SJSA1 (cell line): ENCODE measurements at places on chromosomes 7 and 10.
A peak's percentile ranks its signal among the peaks of the same experiment; 100 is the strongest.

DNA sequence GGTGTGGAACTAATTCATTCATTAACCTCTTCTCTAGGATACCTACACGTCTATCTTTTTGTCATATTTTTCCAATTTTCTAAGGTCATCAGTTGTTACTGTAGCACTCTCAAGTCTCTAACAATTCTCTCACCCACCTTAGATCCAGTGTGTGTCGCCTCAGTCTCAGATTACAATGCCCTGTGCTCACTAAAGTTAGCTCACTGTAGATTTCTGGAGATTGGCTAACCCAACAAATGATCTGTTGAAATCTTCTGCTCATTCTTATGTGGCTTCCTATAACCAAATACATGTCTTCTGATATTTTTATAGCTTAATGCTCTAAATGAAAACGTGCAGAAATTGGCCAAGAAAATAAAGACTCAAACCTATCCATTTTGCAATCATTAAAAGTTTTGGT lies 142.6 kb downstream of the SLC25A13 start:
- DNase-seq: no peak

DNA sequence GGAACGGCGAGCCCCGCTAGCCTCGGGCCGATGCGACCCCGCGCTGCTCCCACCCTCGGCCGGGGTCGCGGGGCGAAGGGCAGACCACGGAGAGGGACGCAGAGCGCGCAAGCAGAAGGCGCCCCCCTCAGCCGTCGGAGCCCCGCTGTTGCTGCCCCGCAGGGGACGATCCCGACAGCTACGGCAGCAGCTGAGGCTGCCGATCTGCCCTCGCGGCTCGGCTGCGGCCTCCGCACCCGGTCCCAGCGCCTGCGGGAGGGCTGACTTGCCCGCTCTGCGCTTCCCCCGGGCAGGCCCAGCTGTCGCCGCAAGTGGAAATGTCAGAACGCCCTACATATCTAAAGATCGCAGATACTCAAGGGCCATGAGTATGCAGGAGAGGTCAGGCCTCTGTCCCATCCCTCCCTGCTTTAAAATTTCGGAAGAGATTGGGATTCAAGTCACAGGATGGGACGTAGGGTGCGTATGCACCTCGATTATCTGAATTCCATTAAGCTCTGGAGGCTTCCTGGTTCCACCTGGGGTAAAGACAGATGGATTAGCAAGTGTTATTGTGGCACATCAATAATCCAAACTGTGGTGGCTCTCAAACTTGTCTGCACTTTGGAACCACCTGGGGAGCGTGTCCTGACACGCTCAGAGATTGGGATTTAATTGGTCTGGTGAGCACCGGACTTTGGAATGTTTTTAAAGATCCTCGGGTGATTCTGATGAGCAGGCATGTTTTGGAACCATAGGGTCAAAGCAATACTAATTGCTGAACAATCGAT lies at the start of gene CRPPA:
TSS of gene CRPPA (minus strand) at position 206 of the 770 bp plus-strand sequence. CDS start 216 bp downstream, outside the sequence.
- no peak for DNase-seq

- DNase-seq: no peak
These were observed 41.9 kb upstream of the NXPH1 start for GRCh38 chr7:8391353-8392062.

DNA sequence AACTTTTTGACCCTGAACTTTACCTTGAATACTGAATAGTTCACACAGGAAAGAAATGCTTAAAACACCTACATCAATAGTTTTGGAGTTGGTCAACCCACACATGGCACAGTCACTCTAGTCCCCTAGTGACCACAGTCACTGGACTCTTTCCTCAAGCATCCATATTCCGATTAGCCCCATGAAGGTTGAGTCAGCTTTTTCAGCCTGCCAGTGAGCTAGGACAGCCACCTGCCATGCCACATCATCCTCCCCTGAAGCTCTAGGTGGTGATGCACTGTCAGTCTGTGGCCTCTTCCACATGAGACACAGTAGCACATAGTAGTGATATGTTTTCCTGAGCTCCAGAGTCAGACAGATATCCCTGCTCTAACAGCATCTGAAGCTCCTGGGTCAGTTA lies 537.2 kb downstream of the XPNPEP1 start:
- no peak for DNase-seq

DNA sequence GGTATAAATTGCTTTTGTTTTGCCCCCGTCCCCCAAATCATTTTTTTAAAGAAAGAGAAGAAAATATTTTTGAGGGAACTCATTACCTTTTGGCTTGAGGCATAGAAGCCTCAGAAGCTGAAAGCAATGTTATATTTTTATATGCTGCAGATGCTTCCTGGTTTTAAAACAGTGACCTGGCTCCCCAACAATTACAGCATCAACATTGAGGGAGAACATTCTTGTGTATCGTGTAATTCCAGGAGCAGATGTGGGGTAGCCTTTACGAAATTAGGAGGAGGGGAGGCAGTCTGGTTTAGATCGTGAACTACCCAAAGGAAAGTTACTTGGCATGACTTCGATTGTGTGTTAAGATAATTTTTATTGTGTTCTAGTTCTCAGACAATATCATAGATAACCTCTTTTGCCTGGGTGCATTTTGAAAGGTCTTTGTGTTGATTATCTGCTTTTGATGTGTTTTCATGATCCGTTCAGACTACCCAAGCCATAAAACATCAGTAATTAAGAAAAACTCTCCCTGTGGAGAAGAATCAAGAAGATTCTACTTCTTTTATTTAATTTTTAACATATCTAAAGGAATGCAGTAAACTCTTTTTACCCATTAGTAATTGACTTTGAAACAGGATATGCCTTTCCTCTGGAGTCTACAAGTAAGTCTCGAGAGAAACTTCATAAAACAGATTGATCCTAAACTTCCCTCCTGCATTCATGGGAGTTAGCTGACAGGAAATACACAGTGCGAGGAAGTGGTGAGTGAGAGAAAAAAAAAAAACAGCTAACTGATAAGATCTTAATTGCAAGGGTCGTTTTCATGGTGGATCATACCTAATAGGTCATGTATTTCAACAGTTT lies 141.4 kb downstream of the KIAA1217 start:
- no peak for DNase-seq

DNA sequence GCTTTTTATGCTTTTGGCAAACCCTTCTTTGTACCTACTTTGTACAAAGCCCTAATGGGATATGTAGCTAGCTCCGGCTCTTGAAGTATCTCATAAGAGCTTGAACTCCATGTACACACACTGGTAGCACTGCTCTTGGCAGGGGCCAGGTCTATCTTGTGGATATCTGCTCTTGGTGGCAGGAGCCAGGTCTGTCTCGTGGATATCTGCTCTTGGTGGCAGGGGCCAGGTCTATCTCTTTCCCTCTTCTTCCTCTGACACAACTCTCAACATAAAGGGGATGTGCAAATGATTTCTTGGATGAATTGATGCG lies 91.9 kb downstream of the WNT2 start:
- no peak for DNase-seq

GRCh38 chr7:13179011-13179582 lies 491.7 kb downstream of the ARL4A start:
- no peak for DNase-seq

GRCh38 chr7:73974101-73974947 lies 53.6 kb upstream of the ELN start:
- DNase-seq: no peak

DNA sequence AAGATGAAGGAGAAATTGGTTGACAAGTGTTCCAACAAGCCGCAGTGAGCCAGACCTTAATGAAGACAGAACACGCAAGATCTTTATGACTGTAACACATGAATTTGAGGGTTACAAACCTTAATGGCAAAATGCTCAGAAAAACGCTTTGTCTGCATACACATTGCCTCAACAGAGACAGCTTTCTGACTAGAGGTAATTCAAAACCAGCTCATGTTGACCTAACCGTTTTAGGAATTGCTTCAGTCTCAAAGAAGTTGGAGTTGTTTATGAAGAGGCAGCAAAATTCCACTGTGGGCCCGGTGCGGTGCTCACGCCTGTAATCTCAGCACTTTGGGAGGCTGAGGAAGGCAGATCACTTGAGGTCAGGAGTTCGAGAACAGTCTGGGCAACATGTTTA lies 2.2 kb upstream of the GTF2I start:
- DNase-seq: no peak

DNA sequence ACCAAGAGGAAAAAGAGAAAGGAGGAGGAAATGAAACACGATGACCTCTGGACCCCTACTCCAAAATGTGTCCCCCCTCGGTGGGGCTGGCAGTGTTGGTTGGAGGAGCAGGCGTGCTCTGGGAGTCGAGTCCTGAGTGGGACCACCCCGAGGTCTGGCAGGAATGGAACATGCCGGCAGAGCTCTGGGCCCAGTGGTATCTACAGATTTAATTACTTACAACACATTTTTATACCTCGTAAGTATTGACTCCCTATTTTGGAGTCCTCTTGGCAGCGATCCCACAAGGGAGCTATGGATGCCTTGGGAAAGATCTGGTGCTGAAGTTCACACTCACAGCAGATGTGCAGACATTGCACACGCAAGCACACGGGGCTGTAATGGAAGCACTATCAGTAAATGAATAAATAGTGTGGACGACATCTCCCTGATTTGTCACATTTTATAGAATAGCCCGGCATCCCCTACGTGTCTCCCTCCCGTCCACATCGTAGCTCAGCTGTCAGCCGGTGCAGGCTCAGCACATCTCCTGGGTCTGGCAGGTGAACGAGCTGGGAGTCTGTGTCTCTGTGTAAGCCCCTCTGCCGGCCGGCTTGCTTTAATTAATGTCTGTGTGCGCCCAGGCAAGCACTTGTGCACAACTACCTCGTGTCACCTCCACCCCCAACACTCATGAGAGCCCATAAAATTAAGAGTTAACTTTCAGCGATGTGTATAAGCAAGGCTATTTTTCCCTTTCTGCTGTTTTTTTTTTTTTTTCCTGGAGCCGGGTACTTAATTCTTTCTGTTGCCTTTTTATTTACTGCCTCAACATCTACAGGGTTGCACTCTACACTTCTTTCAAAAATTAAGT lies 603.2 kb downstream of the LRMDA start:
- no peak for DNase-seq

GRCh38 chr10:58830697-58831096 lies 318.0 kb downstream of the BICC1 start:
- no peak for DNase-seq

DNA sequence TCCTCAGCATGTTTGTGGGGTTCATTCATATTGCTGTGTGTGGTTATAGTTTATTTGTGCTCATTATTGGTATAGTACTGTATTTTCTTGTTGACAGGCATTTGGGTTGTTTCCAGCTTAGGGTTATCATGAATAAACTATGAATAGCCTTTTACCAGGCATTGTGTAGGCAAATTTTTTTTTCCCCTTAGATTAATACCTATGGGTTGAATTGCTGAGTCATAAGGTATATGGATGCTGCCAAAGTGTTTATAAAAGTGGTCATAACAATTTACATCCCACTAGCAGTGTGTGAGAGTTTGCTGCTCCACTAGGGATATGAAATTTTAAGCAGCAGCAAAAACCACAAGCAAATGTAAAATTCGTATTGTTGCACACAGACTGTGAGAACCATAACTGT lies 175.0 kb downstream of the PLPP4 start:
- DNase-seq: no peak

GRCh38 chr10:45082176-45082575 lies 81.5 kb downstream of the ZNF22 start:
- no peak for DNase-seq

- no peak for DNase-seq
These were observed 21.9 kb upstream of the CREB5 start for GRCh38 chr7:28390426-28390825.

DNA sequence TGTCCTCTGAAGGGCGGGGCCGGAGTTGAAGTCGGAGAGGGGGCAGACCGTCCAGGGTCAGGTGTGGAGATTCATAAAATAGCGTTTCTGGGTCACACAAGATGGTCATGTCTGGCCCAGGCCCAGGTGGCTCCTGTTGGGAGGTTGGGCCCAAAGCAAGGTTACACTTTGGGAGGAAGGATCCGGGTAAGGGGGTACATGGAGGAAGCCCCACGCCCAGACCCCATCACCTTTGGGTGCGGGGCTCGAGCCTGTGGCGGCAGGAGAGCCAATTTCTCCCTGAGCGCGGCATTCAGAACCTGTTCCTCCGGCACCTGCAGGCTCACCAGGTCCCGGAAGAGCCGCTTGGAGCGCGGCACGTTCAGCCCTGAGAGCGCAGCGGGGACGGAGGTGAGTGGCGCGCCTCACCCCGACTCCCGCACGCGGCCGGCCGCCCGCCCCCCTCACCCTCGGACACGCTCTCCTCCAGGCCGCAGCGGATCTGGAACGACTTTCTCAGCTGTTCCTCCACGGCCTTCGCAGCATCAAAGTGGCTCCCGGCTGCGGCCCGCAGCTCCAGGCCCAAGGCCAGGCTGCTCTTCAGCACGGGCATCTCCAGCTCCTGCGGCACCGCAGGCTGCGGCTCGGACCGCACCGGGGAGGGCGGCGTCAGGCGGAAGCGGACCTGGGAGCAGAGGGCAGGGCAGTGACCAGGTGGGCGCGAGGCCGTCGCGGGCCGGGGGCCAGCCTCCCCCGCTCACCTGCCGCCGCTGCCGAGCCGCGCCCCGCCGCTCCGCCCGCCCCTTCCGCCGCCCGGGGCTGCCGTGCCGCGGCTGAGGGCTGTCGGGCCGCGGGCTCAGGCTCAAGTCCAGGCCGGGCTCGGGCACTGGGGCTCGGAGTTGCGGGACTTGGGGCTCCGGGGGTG lies 644 bp downstream of the PPP1R35 start:
- peak; percentile 32 for DNase-seq

DNA sequence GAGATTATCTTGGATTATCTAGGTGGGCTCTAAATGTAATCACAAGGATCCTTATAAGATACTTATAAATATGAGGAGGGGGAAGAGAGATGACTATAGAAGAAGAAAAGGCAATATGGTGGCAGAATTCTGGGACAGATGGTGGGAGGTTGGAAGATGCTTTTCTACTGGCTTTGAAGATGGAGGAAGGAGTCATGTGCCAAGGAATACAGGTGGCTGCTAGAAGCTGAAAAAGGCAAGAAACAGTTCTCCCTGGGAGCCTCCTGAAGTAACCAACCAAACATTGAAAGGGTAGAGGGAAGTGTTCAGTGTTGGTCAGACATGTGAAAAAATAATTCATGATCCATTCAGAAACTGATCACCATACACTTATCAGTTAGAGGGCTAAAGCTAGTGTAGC lies 213.3 kb downstream of the WDR11 start:
- DNase-seq: no peak

GRCh38 chr10:102814453-102814871 lies 22.8 kb downstream of the CYP17A1 start:
- DNase-seq: peak; percentile 72

DNA sequence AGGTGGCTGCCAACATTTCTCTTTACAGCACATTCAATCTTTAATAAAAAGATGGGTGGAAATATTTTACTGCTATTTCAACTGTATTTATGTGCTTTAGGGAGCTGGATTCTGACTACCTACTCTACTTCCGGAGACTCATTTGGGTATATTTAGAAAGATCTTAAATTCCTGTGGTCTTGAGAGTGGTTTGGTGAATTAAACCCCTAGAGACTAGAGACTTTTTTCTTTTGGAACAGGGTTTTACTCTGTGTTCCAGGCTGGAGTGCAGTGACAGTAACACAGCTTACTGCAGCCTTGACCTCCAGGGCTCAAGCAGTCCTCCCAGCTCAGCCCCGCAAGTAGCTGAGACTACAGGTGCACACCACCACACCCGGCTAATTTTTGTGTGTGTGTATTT lies 79.0 kb upstream of the HABP2 start:
- peak; percentile 42 for DNase-seq
